OCI-LY7 (cell line): ENCODE measurements at places on chromosomes 3 and 15. TPM values are rescaled to one million over a fixed set of nuclear protein-coding genes. Genes with fewer than 3 reads are reported as not detected.

The MYEF2 gene
- 107 and 129 TPM in 2 replicates for total RNA-seq

The SLC9C1 gene
- not detected in 2 replicates for total RNA-seq

The PRRT3 gene
- total RNA-seq = 4.1 and 4.3 TPM in 2 replicates

The SLC6A1 gene
- total RNA-seq = not detected in 2 replicates

The FBXW12 gene
- total RNA-seq = 0.37 and 0.44 TPM in 2 replicates

The SERINC4 gene
- 1.1 and 1.9 TPM in 2 replicates for total RNA-seq

The GASK1A gene
- total RNA-seq = not detected in 2 replicates

The FRMD5 gene
- not detected in 2 replicates for total RNA-seq

The TRIM71 gene
- not detected in 2 replicates for total RNA-seq

The ISLR2 gene
- total RNA-seq = not detected in 2 replicates

The SCAMP5 gene
- 43.7 and 51.6 TPM in 2 replicates for total RNA-seq

The MYZAP gene
- not detected in 2 replicates for total RNA-seq

The TMEM40 gene
- not detected in 2 replicates for total RNA-seq

The CCDC39 gene
- not detected in 2 replicates for total RNA-seq

The ADGRG7 gene
- not detected in 2 replicates for total RNA-seq

The ARPIN gene
- total RNA-seq = not detected in 2 replicates

The CCR9 gene
- total RNA-seq = 0.32 TPM in 1 of 2 replicates, not detected in the other

The ACSBG1 gene
- 0.30 and 0.52 TPM in 2 replicates for total RNA-seq

The DAZL gene
- total RNA-seq = not detected in 2 replicates

The ROPN1 gene
- not detected in 2 replicates for total RNA-seq

The IGF2BP2 gene
- not detected in 2 replicates for total RNA-seq

The SLC51A gene
- not detected in 2 replicates for total RNA-seq

The PRICKLE2 gene
- total RNA-seq = 2.3 and 3.9 TPM in 2 replicates

The SLC12A8 gene
- total RNA-seq = 0.84 and 0.94 TPM in 2 replicates

The UROC1 gene
- total RNA-seq = not detected in 2 replicates

The GPR156 gene
- 0.13 TPM in 1 of 2 replicates, not detected in the other for total RNA-seq

The HIGD1A gene
- total RNA-seq = 75.8 and 76.1 TPM in 2 replicates

The CD200 gene
- total RNA-seq = 0.18 TPM in 1 of 2 replicates, not detected in the other

The GOLGA8O gene
- 0.23 and 0.35 TPM in 2 replicates for total RNA-seq

The PPP1R2 gene
- 86.5 and 91.9 TPM in 2 replicates for total RNA-seq

The UBR1 gene
- total RNA-seq = 33.5 and 38.9 TPM in 2 replicates

The RTP1 gene
- not detected in 2 replicates for total RNA-seq

The TEX9 gene
- total RNA-seq = 43.5 and 44.6 TPM in 2 replicates

The HTR3C gene
- total RNA-seq = not detected in 2 replicates

The FOXB1 gene
- total RNA-seq = not detected in 2 replicates

The HDDC3 gene
- 38.6 and 39.7 TPM in 2 replicates for total RNA-seq

The CD200R1 gene
- 0.17 and 0.25 TPM in 2 replicates for total RNA-seq
